ENCODE measurements at places on chromosomes 5 and 9.

- DNase-seq = no peak
Measured at GRCh38 chr5:73764586-73764985, 138.6 kb downstream of the ARHGEF28 start.

DNA sequence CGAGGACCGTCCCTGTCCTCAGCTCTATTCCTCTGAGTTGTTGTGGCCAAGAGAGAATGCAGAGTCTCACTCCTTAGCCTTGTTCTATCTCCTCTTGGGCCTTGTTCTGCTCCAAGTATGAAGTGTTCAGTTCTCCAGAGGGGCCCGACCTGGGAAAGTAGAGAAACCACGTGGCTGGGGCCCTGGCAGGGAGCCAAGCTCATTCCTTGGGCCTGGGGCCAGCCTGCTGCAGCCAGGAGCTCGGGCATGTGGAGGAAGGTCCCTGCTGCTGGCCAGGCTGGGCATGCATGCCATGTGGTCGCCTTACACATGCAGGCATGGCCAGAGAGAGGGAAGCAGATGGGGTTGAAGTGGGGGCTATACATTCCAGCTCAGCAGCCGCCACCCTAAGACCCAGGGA is 60.7 kb downstream of the COL27A1 start:
- DNase-seq = no peak

DNA sequence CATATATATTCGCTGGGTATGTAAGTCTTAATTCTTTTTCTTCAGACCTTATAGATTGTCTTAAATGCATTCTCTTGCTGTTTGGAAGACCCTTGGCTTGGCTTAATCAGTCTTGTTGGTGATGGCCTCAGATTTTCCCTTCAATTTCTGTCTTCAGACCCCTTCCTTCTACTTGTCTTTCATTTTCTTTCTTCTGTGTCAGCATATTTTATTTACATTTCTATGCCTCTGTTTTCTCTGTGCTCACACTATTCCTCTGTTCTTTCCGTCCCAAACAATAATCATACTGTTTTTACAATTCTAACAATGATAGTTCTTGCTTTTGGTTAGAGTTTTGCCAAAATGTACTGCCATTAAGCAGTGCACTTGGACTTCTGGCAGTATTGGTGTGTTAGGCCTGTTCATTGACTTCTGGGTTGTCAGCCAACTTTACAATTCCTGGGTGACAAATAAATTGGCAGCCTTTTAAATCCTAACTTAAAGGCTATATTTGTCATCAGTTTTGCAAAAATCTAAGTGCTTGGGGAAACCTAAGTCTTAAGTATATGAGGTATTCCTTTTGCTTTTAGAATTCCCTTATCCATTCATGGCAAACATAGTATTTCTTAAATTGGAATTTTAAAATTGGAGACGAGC is 8.0 kb downstream of the SRFBP1 start:
- DNase-seq = no peak

- DNase-seq = no peak
Measured at GRCh38 chr5:79893485-79893884, 97.6 kb downstream of the MTX3 start.

Data from naive thymus-derived CD8-positive, alpha-beta T cell (primary cell).